MCF 10A (cell line): ENCODE measurements at places on chromosomes 4 and X. TPM values are rescaled to one million over a fixed set of nuclear protein-coding genes. Genes with fewer than 3 reads are reported as not detected.

The PPEF2 gene
- total RNA-seq = not detected in 2 replicates

The PNMA3 gene
- total RNA-seq = not detected in 2 replicates

The PAGE5 gene
- total RNA-seq = not detected in 2 replicates

The ADGRL3 gene
- total RNA-seq = 3.5 and 3.6 TPM in 2 replicates

The CXCL6 gene
- total RNA-seq = not detected in 2 replicates

The BMX gene
- not detected in 2 replicates for total RNA-seq

The PALLD gene
- 94.6 and 191 TPM in 2 replicates for total RNA-seq

The SUPT20HL1 gene
- total RNA-seq = not detected in 2 replicates

The MAGEA4 gene
- not detected in 2 replicates for total RNA-seq

The GNPDA2 gene
- 16.8 and 19.3 TPM in 2 replicates for total RNA-seq

The CDKL2 gene
- total RNA-seq = 0.39 and 0.42 TPM in 2 replicates

The GABRQ gene
- 0.05 TPM in 1 of 2 replicates, not detected in the other for total RNA-seq

The RAB33A gene
- total RNA-seq = not detected in 2 replicates

The ARHGAP24 gene
- total RNA-seq = 2.6 and 3.2 TPM in 2 replicates

The PHOX2B gene
- total RNA-seq = not detected in 2 replicates

The NSDHL gene
- total RNA-seq = 12.8 and 13.7 TPM in 2 replicates
